ENCODE measurements at places on chromosomes 6 and 20. TPM values are rescaled to one million over a fixed set of nuclear protein-coding genes. Genes with fewer than 3 reads are reported as not detected.
A peak's percentile ranks its signal among the peaks of the same experiment; 100 is the strongest.

- peak; percentile 63 for DNase-seq
- H3K4me3 ChIP-seq = no peak overlapping the region
- H3K36me3 ChIP-seq = no peaks in the 10 kb centered on the region
- peaks cover 2% of the 10 kb centered on the region for H3K27me3 ChIP-seq
- peak overlapping the region; percentile 66 for H3K27ac ChIP-seq
Measured at GRCh38 chr6:170439366-170440361, 113.4 kb downstream of the PSMB1 start.

DNA sequence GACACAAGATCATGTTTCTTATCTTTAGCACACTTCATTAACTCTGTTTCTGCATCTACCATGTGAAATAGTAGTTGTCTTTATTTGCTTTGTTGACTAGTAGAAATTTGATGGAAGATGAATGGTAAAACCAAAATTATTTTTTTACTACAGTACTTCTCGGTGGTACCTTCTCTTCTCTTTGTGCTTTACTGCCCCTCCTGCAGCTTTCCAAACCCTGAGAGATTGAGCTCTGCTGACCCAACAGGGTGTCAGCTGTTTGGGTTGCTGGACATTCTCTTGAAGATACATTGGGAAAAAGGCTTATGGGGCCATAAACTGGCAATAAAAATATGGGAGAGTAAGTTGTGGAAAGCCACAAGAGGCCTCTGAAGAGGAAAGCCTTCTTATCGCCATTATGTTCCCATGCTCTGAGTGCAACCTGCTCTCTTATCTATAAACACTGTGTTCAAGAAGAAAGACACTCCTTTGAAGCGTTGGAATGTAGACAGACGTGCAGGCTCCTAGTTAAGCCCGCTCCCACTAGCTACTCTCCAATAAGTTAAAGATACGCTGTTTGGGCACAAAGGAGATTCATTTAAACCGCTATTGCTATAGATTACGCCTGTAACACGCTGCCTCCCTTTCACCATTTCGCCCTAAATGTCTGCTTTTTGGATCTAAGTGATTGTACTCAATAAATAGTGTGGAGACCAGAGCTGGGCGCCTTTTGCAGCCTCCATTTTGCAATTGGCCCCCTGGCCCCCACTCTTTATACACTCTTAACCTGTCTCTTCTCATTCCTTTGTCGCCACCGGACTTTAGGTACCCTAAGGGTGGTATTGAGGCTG, 60.1 kb upstream of the PRSS16 start:
- peaks cover 10% of the 10 kb centered on the region for H3K27me3 ChIP-seq
- no peaks in the 10 kb centered on the region for H3K36me3 ChIP-seq
- peaks cover 6% of the 10 kb centered on the region for H3K4me1 ChIP-seq
- peak overlapping the region; percentile 84 for H3K4me3 ChIP-seq
- peak overlapping the region; percentile 93 for H3K27ac ChIP-seq

DNA sequence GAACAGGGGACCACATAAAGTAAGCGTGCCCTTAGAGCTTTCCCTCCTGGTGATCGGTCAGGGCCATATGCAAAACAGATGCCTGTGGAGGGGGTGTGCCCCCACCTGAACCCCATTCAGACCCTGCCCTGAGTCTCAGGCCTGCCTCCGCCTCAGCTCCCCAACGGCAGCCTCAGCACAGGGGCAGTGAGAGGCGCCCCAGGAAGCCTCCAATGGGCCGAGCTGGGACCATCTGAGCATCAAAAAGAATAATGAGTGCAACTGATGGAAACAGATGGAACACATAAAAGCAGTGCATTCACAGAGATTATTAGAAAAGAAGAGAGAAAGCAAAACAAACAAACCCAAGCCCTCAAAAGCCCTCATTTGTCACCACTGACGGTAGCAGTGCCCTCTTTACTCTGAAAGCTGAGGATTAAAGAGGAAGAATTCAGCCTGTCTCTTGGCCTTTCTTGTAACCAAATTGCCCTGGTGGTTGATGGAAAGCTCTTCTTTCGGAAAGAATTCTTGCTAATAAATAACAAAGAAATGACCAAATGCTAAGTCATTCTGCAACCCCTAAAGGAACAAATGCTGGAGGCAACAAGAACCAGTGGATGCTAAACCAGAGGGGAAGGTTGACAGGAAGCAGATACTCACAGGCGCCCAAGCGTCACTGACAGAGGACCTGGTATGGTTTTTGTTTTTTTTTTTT, 6.8 kb downstream of the ADISSP start:
- H3K27me3 ChIP-seq = no peaks in the 10 kb centered on the region
- H3K4me3 ChIP-seq = no peak overlapping the region
- H3K4me1 ChIP-seq = peaks cover 21% of the 10 kb centered on the region
- peak; percentile 1 for DNase-seq

- no peak overlapping the region for H3K27ac ChIP-seq
- H3K4me3 ChIP-seq = no peak overlapping the region
- H3K27me3 ChIP-seq = no peaks in the 10 kb centered on the region
- no peak for DNase-seq
- peaks cover 13% of the 10 kb centered on the region for H3K36me3 ChIP-seq
- H3K4me1 ChIP-seq = peaks cover 24% of the 10 kb centered on the region
Measured at GRCh38 chr20:48749437-48749836, 78.4 kb downstream of the PREX1 start.

DNA sequence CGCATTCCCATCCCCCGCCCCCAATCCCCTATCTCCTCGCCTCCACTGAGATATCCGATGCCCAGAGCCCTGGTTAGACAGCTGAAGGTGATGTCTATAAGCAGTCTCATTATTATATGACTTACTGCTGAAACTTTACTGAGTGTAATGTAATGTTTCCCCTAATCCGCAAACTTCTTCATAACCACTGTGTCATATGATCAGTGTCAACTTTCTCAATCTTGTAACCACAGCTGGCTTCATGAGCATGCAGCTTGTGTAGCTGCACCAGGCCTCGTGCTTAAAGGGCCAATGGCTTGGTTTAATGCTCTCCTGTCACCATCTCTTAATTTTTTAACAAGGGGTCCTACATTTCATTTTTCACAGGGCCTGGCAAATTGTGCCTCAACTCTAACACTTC, 8.1 kb downstream of the ASIP start:
- no peaks in the 10 kb centered on the region for H3K4me1 ChIP-seq
- no peak overlapping the region for H3K27ac ChIP-seq
- H3K27me3 ChIP-seq = no peaks in the 10 kb centered on the region
- DNase-seq = peak; percentile 71

- DNase-seq = peak; percentile 92
- H3K27me3 ChIP-seq = peaks cover 2% of the 10 kb centered on the region
- no peaks in the 10 kb centered on the region for H3K36me3 ChIP-seq
- no peak overlapping the region for H3K4me3 ChIP-seq
- no peaks in the 10 kb centered on the region for H3K4me1 ChIP-seq
Measured at GRCh38 chr6:32609731-32610640, 20.3 kb upstream of the HLA-DRB1 start.

GRCh38 chr6:144106206-144106605, 10.8 kb upstream of the SF3B5 start:
- H3K4me3 ChIP-seq = no peak overlapping the region
- no peaks in the 10 kb centered on the region for H3K36me3 ChIP-seq
- H3K27ac ChIP-seq = no peak overlapping the region

The NNAT gene
- 372 TPM for total RNA-seq

The SYCP2L gene
- total RNA-seq = 2.6 TPM

The SPATS1 gene
- not detected for total RNA-seq

All from muscle of leg (tissue), 16 donors.